Left colon (tissue), 2 donors: ENCODE measurements at places on chromosomes 7 and 10. TPM values are rescaled to one million over a fixed set of nuclear protein-coding genes. Genes with fewer than 3 reads are reported as not detected.

- DNase-seq: no peak
Observed at GRCh38 chr7:117639966-117640365, 160.1 kb downstream of the CFTR start.

- DNase-seq: no peak
Observed at GRCh38 chr7:44805950-44806349, 9.5 kb downstream of the PPIA start.

The MMD2 gene
- not detected for total RNA-seq

The AZGP1 gene
- total RNA-seq: 4.8 TPM
